ENCODE measurements at places on chromosomes 1 and 21.

GRCh38 chr1:212196355-212196754, 88.9 kb upstream of the PPP2R5A start:
- no peak for DNase-seq

DNA sequence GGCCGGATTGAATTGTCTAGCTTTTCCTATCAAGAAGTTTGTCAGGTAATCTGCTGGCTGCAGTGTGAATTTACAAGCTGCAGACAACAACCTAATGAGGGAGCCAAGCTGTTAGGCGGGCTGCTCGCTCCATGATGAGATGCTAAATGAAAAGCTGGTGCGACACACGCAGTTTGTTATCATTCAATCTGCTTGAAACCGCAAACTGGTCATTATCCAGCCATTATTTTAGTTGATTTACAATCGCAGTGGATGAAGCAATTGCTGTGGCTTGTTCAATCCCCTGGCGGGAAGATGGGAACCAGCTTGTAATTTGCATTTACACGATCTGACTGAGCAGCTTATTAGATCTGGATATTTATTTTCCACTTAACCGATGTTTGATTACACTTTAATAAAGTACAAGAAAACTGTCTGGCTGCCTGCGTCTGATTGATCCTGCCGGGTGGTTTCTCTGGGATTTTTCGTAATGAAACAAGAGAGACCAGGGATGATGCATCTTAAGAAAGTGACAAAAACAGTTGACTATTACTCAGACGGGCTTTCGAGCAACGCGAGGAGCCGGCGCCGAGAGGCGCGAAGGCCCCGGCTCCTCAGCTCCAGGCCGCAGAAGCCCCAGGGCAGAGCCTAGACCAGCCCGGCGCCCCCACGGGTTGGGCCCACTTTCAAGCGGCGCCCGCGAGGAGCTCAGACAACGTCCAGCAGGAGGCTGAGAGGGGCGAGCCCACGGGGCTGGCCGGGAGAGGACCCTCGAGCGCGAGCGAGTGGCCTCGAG, 118.0 kb upstream of the BARHL2 start:
- no peak for DNase-seq

DNA sequence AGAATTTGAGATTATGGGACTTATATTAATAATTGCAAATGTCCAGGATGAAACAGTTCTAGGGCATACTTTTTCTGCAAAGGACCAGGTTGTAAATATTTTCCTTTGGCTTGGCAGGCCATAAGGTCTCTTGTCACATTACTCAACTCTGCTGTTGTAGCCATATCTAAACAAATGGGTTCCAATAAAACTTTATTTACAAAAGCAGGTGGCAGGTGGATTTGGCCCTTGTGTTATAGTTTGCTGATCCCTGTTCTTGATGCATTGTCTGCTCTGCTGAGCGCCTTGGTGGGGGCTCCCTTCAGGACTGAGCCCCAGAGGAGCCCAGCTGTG, 258.5 kb downstream of the FOXD2 start:
- DNase-seq, result no peak

GRCh38 chr1:76866566-76866965, 714 bp upstream of the ST6GALNAC5 start:
- DNase-seq, result no peak

- no peak for DNase-seq
These were observed 45.0 kb downstream of the IER5 start for GRCh38 chr1:181133441-181133951.

DNA sequence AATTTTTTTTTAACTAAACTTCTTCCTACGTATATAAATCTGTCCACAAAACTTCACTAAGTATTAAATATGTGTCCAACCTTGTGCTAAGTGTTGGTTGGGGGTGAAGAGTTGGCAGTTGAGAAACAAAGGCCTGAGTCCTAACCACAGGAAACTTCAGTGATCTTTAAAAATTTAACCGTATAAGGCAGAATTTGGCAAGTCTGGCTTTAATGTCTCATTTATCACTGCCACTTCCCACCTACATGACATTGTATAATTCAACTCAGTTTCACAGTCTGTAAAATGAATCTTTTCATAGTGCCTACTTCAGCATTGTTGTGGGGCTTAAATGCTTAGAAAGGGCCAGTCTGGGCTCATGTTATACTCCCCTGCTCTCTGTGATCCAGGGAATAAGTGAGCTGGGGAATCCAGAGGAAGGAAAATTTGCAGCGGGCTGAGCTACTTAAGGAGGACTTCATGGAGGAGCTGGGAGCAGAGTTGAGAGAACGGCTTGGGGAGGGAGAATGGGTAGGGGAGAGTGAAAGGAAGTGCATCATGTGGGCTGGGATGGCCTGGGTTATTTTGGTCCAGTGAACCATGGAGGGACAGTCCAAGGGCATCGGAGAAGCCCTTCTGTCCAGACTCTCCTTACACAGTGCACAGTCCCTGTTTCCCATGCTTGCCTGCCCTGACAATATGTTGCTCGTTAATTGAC, 14.5 kb downstream of the IFNAR2 start:
- DNase-seq, result no peak

DNA sequence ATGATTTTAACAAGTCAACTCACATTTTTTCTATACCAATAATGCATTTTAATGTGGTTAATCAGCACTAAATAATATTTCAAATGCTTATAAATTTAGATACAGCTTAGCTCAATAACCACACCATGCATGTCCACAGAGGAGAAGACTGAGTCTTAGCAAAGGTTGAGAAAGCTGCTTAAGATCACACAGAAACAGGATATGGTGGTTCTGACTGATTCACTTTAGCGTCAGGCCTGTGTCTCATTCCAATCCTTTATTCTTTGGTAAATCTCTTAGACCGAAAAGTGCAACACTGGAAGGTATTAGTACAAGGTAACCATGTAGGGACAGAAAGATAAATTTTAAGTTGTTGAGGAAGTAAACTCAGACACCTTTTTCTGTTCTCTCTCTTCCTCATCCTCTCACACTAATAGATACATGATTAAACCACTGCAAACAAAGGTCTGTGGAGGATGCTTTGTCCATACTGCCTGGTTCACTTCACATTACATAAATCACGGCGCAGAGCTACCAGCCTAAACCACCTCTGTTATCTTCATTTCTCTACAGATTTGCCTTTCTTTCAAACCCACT, 139.0 kb downstream of the DPYD start:
- DNase-seq, result no peak

DNA sequence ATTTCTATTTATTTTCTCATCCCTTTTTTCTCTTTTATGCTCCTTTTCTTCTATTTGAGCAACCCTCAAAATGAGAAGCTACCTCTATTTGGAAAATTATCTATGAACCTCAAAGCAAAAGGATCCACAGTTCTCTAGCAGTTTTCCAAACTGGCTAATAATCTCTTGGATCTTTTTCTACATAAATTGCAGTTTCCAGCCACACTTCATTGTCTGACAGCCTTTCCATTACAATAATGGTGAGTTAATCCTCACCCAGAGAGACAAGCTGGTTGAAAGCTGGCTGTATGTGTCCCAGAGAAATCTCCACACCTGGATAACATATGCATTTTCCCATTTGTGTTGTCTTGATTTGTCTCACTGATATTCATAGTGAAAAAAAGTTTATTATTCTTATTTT, 16.5 kb upstream of the HSD17B7 start:
- DNase-seq, result no peak

GRCh38 chr1:206608108-206608698, 4.1 kb downstream of the EIF2D start:
- peak; percentile 54 for DNase-seq

DNA sequence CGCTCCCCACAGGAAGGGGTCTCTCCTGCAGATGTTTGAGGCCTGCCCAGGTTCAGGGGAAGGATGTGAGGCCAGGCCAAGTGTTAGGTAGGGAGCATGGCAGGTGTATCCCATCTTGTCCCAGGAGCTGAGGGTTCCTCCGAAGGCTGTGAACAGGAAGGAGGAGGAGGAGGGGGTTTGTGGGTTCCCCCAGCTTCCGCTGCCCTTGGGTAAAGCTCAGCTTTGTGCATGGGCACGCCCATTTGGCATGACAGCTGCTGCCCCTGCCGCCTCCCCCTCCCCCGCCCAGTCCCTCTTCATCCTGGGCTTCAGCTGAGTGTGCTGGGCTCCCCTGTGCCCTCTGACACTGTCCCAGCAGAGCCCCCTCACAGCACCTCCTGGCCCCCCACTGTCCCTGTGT, 25.5 kb downstream of the TNFRSF8 start:
- DNase-seq, result no peak

DNA sequence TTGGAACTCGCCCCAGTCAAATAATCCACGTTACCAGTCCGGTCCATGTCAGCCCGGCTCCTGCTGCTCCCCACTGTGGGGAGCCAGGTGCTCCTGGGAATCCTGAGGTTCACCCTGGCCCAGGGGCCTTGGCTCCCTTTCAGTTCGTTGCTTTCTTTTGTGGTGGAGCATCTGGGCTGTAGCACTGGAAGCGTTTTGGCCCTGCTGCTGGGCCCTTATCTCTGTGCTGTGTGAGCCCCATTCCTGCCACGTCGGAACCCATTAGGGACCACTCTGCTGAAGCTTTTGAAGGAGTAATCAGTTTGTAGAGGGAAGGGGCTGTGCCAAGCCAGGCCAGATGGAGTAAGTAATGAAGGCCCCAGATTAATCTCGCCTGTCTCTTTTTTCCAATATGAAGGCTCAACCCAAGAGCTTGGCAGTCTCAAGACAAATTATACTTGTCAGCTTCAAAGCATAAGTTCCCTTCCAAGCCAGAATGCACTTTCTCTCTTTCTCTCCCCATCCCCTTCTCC, 82.3 kb downstream of the PGM1 start:
- DNase-seq, result no peak

- no peak for DNase-seq
These were observed 197.5 kb downstream of the ZNF326 start for GRCh38 chr1:90192408-90192807.

DNA sequence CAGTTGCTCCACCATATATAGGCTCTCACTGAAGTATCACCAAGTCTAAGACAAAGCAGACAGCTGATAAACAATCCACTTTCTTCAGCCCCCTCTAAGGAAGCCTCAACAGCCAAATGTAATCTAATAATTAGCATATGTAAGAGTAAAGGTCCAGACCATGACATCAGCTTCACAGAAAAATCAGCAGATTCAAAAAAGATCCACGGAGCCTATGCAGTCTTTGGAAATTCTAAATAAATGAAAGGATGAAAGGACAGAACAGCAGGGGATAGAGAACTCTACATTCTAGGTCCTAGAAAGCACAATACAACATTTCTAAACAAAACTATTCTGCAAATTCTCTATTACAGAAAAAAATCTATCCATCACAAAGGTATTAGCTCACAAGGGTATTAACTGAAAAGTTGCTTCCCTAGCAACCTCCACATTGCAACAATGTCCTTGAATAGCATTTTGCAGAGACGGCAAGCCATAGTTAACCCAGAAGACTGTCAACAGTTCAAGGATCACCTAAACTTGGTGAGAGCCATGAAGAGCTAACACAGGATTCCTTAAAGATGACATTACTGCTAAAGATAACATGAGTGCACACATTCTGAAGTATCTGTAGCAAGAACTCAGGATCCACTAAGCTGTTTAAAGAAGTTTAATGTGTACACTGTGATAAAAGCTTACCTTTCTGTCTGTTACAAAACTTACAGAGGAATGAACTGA, 74.3 kb downstream of the SIPA1L2 start:
- DNase-seq, result no peak

DNA sequence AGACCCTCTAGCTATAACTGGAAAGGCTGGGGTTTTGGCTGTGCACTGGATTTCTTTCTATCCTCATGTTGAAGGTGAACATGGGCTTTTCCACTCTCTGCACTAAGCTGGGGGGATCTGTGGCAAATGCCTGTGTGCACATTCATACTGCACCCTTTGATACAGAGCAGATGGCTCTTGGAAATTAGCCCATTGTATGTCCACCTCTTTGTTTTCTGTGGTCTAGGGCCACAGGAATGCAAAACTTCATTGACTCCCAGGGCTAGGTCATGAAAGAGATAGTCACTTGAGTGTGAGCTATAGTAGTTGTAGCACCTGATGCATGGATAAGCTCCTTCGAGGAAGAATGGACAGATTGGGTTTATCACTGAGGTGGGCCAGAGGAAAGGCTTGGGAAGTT, 5.7 kb upstream of the OR14A16 start:
- no peak for DNase-seq

- DNase-seq, result no peak
These were observed 21.4 kb upstream of the LMO4 start for GRCh38 chr1:87307306-87307705.

- no peak for DNase-seq
These were observed 1.5 kb upstream of the IVNS1ABP start for GRCh38 chr1:185318431-185319138.

GRCh38 chr1:159030877-159031447, 21.3 kb downstream of the IFI16 start:
- no peak for DNase-seq

DNA sequence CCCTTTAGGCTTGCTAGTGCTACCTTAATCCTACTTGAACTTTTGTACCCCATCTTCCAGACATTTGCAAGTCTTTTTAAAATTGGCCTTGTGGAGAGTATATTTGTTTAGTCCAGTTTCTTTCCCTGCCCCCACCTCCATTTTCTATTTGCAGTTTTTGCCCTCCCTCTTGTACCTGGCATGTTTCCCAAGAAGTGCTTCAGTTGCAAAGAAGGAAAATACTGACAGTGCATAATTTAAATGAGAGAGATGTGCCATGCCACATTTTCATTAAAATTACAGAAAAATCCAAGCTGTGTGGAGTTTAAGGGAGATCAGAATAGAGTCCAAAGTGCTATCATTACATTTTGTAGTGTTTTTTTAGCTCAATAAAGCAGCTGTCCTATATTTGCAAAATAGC, 150.0 kb upstream of the ADGRL2 start:
- no peak for DNase-seq

GRCh38 chr1:203645996-203646395, 19.4 kb downstream of the ATP2B4 start:
- DNase-seq, result no peak

- no peak for DNase-seq
These were observed 1.0 kb downstream of the RAB7B start for GRCh38 chr1:206002160-206002559.

- DNase-seq, result no peak
These were observed 63.1 kb upstream of the SLC2A1 start for GRCh38 chr1:43021547-43022474.

DNA sequence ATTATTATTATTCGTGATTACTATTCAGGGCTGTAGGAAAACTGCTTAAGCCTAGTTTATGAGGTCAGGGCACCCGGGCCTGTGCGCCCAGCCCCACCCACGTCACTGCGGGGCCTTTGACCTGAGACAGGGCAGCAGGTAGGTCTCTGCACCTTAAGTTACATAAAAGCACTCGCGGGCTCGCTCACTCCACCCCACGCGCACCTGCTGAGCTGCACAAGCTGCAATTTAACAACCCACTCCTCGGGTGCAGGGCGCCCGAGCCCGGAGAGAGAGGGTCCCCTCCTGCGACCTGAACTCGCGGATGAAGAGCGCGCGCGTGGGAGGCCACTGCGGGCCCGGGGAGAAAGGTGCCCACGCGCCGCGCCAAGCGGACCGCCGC, 477 bp downstream of the ICMT start:
- DNase-seq, result no peak

- no peak for DNase-seq
These were observed 430.8 kb downstream of the PLPP3 start for GRCh38 chr1:56148326-56149193.

DNA sequence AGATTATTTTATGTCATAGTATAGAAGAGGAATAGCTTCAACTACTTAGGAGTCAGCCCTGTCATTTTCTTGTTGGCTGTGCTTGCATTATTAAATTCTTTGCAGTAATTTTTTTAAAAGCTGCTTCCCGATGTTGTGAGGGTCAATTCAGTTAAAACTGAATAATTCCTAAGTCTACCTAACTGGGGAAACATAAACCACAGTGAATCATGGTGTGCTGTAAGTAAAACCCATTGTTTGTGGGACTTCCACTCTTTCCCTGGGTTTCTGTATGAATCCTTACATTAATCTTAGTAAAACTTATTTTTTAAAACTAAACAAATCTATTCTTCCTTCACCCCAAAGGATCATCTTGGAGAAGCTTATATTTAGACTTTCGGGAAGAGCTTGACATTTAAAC, 4.4 kb downstream of the SUCO start:
- DNase-seq, result no peak
